Kidney capillary endothelial cell (primary cell): ENCODE measurements at places on chromosomes 4 and X.
A peak's percentile ranks its signal among the peaks of the same experiment; 100 is the strongest.

- DNase-seq, result peak; percentile 10
These were observed 494.1 kb downstream of the INPP4B start for GRCh38 chr4:142351958-142352357.

DNA sequence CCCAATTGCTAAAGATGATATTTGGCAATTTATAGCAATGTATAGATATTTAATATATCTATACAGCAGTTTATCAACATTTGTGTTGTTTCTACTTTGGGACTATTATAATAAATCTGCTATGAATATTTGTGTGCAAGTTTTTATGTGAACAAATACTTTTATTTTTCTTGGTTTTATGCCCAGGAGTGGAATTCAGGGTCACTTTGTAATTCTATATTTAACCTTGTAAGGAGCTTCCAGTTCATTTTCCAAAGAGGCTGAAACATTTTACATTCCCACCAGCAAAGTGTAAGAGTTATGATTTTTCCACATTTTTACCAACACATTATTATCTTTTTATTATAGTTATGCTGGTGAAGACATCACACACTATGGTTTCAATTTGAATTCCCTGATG is 801.3 kb downstream of the PCDH18 start:
- no peak for DNase-seq

DNA sequence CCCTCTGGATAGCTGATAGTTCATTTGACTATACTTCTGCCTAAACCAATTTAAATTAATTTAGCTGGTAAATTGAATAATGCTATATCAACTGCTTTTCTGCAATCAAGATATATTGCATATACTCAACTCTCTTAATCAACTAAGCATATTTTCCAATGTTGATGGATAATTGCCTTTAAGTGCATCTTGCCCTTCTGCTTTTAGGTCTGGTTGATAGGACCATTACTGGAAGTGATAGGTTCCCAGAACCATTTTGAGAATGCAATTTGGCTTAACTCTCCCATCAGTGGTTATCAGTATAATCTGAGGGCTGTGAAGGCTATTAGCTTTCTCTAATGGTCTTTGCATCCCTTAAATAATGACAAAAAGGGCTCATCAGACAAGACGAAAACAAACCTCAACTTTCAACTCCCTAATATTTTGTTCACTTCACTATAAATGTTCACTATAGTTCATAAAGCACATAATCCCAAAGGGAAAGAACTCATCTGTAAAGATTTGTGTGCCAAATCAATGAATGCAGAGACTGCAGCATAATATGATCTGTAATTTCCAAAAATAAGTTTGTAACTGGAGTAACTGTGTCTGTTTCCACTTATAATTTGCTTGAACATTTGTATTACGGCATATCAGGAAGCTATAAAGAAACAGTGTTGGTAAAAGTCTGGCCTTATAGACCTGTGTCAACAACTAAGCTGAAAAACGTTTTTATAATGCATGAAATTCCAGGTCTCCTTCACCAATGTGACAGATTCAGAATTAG is 273.6 kb downstream of the FBXO8 start:
- no peak for DNase-seq

- DNase-seq, result no peak
These were observed 59.4 kb downstream of the LCORL start for GRCh38 chr4:17962171-17962570.
